ENCODE measurements at places on chromosomes 1 and 21.

GRCh38 chr21:43676391-43676790 lies 17.0 kb downstream of the RRP1B start:
- no peak for DNase-seq

- no peak for DNase-seq
These were observed at the start of gene PODN for GRCh38 chr1:53061859-53062707. PODN (plus strand) TSS chr1:53062213; CDS start chr1:53069856, 7,643 bp downstream.

DNA sequence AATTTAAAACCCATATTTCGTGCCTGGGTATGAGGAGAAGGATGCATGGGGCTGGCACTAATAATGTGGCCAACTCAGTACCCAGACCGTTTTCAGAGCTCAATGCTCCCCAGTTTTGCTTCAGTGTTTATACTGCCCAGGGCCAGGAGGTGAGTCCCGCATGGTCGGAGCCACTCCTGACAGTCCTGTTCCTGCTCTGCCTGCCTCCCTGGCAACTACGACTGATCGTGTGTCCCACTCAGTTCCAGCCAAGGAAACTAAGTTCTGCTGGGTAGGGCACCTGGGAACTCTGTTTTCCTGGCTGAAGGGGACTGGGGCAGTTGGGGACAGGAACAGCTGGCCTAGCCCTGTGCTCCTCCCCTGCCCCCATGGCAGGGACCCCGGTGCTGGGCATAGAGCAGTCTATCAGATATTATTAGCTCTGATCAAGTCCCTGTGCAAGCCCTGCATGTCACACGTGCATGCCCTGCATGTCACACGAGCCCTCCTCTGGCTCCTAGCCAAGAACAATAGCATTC lies 19.2 kb downstream of the S100A7 start:
- no peak for DNase-seq

- DNase-seq: no peak
These were observed 236.4 kb upstream of the BEND5 start for GRCh38 chr1:49013079-49013478.

GRCh38 chr1:172399756-172400721 lies 20.4 kb upstream of the C1orf105 start:
- no peak for DNase-seq

GRCh38 chr1:115655916-115656315 lies 14.1 kb downstream of the VANGL1 start:
- no peak for DNase-seq

GRCh38 chr1:9279172-9279840 lies 13.4 kb upstream of the SPSB1 start:
- no peak for DNase-seq

GRCh38 chr1:196531737-196532524 lies 76.3 kb downstream of the KCNT2 start:
- no peak for DNase-seq

DNA sequence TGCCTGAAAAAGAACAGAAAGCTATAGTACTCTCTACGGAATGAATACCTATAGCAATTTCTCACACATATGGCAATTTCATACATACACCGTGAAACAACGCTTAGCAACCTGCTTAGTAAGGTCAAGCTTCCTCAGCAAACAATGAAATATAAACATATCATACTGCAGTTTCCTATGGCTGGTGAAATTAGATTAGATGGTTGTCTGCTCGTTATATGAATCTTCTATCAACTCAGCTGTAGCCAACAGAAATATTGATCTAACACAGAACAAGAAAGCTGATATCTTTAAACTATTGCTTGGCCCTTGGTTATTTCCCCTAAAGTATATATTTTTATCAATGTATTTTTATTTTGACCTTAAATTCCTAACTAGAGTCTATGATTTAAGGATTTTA lies 187.8 kb downstream of the SLC44A5 start:
- no peak for DNase-seq

GRCh38 chr1:173205146-173206051 lies 1.7 kb downstream of the TNFSF4 start:
- no peak for DNase-seq

DNA sequence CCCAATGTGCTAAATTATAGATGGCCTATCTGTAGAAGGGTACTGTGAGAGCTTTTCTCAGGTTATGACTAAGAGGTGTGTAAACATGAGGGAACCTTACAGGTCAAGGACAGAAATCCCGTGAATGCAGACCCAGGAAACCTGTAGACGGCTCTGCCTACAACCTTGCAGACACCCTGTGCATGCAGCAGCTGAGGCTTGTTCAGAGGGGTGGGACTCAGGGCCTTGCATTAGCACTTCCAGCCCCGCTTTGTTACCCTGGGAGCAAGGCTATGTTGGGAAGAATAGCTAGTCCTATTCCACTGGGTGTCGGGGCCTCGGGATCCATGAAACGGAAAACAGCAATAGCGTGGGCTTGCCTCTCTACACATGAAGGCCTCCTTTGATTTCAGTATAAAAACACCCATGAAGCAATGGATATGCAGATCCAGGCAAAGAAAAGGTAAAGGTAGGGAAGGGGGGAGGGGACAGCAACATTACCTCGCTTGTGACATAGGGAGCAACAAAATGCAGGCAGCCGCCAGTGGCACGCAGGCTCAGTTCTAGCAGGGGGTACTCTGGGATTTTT lies 9.5 kb upstream of the NDUFS5 start:
- DNase-seq: no peak

GRCh38 chr1:82273816-82274215 lies 473.1 kb downstream of the ADGRL2 start:
- DNase-seq: no peak

DNA sequence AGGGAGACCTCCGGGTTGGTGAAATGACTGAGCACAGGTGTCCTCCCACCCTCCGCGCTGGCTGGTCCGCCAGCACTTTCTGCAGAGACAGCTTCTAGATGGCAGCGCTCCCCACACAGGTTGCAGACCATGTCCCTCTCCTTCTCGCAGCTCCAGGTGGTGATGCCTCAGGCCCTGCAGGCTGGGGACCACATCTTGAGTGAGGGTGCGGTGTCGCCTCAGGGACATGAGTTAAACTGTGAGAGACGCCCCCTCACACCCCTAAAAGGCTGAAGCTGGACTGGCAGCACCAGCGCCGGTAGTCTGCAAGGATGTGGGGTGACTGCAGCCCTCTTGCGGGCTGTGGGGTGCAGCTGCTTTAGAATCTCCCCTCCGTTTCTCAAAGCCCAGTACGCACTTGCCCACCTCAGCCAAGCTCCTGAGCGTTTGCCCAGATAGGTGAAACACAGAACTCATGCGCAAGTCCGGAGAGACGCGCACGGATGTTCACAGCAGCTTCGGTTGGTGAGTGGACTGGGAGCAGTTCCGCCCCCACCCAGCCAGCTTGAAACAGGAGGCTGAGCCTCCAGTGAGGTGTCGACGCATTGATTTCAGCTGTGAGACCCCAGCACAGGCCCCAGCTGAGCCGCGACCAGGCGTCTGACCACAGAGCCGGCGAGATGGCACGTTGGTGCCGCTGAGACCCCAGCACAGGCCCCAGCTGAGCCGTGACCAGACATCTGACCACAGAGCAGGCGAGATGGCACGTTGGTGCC lies 28.6 kb downstream of the COL6A1 start:
- no peak for DNase-seq

- no peak for DNase-seq
These were observed 51.7 kb downstream of the SWT1 start for GRCh38 chr1:185208626-185209180.

GRCh38 chr1:62077821-62078220 lies 116.8 kb upstream of the L1TD1 start:
- DNase-seq: no peak

GRCh38 chr1:32786856-32787255 lies 30.3 kb downstream of the YARS1 start:
- no peak for DNase-seq

DNA sequence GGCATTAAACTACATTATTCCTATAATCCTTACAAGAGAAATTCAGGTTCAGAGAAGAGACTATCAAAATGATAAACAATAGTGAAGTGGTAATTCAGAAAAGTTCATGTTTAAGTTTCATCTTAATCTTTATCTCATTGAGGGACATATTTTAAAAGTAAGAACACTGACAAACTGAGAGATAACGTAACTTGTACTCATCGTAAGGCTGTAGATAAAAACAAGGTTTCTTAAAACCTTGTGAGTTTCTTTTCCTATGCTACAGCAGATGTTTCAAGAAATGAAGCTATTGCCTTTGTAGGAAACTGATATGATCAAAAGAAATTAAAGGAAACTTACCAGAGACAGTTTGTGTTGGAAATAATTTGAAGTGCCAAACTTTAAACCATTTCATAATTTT lies 65.0 kb downstream of the RERE start:
- no peak for DNase-seq

DNA sequence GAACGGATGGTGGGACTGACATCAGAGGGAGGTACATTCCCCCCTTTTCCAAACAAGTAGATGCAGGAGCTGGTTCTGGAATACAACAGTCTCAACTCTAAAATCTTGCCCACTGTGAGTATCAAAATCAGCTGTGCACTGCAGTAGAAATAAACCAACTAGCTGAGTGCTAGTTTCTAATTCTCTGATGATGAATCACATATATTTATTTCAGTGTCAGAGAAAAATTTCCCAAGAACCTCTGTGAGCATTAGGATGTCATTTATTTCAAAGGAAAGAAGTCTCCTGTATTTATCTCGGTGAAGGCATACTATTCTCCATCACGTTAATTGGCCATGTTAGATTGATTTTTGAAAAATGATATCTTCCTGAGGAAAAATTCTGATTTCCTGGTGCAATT lies 67.1 kb downstream of the LHX9 start:
- DNase-seq: no peak

GRCh38 chr21:41222247-41223068 lies 54.5 kb downstream of the BACE2 start:
- no peak for DNase-seq

GRCh38 chr1:55812281-55812680 lies 597.1 kb upstream of the USP24 start:
- DNase-seq: no peak

GRCh38 chr1:109754738-109755137 lies 9.0 kb downstream of the EPS8L3 start:
- DNase-seq: no peak

GRCh38 chr1:186643614-186644013 lies 36.6 kb downstream of the PTGS2 start:
- DNase-seq: no peak

DNA sequence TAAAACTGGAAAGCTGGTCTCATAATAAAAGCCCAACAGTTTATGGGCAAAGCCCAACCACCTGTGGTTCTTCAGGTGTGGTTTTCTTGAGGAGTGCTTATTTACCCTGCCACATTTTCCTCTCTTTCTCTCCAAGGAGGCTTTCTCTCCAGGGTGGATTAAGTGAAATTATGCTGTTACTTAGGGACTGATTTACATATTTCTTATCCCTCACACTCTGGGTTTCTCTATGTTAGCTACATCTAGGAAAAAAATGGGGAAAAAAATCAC lies 4.8 kb downstream of the TBX19 start:
- DNase-seq: no peak

GRCh38 chr21:26759731-26760130 lies 85.5 kb downstream of the ADAMTS1 start:
- no peak for DNase-seq

- no peak for DNase-seq
These were observed 36.4 kb downstream of the CHML start for GRCh38 chr1:241603731-241604245.

DNA sequence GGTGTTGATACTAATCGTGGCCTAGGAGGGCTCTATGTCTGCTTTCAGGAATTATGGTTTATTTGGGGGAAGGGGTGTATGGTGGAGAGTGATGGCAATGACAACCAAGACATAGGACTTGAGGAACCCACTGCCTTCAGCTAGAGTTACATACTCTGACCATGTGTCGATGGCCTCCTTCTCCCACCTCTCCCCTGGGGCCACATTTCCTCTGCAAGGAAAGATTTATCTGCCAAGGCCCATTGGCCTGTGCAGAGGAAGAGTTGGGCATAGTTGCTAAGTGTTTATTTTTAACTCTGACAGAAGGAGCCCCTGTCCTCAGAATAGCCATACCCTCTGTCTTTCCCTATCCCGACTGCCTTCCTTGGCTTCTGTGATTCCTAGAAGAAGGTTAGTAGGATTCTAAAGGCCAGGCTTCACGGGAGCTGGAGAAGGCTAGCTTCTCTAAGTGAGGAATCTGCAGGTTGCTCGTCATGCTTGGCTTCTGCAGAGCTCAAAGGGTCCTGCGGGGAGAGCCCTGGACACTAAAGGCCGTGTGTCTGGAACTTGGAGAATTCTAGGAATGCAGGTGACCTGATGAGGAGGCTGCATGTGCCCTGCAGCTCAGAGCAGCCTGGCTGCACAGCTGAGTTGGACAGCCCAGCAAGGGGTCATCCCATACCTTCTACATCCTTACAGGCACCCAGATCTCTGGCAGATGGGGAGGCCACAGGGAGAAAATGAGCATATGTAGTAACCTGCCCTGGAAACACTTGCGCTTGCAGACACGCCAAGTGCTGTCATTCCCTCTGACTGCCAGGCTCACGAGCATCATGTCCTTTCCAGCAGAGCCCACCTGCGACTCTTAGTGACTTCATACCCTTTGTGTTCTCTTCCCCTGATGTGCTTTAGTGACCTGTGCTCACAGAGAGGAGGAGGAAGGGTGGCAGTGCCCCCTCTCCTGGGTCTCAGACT lies 9.7 kb downstream of the MAPKAPK2 start:
- no peak for DNase-seq

GRCh38 chr1:160353223-160353622 lies 10.0 kb downstream of the NCSTN start:
- DNase-seq: no peak

DNA sequence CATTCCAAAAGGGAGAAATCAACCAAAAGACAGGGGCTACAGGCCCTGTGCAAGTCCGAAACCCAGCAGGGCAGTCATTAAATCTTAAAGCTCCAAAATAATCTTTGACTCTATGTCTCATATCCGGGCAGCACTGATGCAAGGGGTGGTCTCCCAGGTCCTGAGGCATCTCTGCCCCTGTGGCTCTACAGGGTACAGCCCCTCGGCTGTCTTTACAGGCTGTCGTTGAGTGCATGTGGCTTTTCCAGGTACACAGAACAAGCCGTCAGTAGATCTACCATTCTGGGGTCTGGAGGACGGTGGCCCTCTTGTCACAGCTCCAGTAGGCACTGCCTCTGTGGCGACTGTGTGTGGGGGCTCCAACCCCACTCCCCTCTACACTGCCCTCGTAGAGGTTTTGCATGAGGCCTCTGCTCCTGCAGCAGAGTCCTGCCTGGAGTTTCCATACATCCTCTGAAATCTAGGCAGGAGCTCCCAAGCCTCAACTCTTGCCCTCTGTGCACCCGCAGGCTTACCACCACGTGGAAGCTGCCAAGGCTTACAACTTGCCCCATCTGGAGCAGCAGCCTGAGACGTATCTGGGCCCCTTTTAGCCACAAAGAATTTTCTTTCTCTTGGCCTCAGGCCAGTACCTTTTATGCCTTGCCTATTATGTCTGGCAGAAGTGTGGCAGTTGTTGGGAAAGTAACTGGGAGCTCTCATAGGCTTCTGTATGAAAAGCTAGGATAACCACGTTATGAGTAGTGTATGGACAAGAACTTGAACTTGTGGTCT lies 52.5 kb downstream of the POU2F1 start:
- no peak for DNase-seq

DNA sequence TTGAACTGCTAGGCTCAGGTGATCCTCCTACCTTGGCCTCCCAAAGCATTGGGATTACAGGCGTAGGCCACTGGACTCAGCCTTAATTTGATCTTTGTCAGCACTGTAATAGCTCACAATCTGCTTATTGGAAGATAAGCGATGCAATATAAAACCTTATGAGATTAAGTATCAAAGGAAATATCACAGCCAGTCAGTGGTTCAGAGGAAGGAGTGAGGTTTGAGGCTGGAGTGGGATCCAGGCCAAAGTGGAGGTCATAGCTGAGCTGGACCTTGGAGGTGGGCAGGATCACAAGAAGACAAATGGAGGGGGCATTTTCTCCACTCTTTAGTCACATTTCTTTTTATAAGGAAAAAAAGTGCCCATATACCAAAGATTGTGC lies 228.5 kb downstream of the RHOU start:
- DNase-seq: no peak
